ENCODE measurements at places on chromosomes 2 and 18. TPM values are rescaled to one million over a fixed set of nuclear protein-coding genes. Genes with fewer than 3 reads are reported as not detected.
A peak's percentile ranks its signal among the peaks of the same experiment; 100 is the strongest.

GRCh38 chr2:29113027-29113686, 2.1 kb upstream of the CLIP4 start:
- no peaks in the 10 kb centered on the region for H3K27me3 ChIP-seq
- no peak overlapping the region for H3K27ac ChIP-seq
- H3K4me1 ChIP-seq: peaks cover 13% of the 10 kb centered on the region

The LRATD1 gene
- 112 TPM for total RNA-seq

DNA sequence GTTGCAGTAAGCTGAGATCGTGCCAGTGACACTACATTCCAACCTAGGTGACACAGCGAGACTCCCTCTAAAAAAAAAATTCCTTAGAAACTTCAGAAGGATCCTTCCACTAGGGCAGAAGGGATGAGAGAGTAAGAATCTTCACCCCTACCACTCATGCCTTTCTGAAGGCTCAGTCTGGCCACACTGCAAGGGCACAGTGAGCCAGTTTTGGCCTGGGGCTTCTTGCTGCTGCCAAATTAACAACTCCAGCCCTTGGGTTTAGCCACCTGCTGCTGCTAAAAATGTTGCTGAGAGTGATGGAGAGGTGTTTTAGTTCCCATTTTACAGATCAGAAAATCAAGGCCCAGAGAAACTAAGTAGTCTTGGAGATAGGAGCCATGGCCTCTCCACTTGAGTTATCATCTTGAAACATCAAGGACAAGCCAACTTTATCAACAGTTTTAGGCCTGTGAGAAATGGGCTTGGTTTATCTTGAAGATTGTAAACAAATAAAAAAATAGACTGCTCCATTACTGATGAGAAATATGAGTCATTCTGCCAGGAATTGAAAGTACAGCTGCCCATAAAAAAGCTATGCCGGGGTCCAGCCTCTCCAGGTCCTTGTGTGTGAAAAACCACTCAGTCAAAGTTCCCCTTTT, 31.9 kb upstream of the CASP8 start:
- no peak overlapping the region for H3K4me3 ChIP-seq
- no peak for DNase-seq
- H3K27ac ChIP-seq: peak overlapping the region; percentile 52
- no peaks in the 10 kb centered on the region for H3K27me3 ChIP-seq

DNA sequence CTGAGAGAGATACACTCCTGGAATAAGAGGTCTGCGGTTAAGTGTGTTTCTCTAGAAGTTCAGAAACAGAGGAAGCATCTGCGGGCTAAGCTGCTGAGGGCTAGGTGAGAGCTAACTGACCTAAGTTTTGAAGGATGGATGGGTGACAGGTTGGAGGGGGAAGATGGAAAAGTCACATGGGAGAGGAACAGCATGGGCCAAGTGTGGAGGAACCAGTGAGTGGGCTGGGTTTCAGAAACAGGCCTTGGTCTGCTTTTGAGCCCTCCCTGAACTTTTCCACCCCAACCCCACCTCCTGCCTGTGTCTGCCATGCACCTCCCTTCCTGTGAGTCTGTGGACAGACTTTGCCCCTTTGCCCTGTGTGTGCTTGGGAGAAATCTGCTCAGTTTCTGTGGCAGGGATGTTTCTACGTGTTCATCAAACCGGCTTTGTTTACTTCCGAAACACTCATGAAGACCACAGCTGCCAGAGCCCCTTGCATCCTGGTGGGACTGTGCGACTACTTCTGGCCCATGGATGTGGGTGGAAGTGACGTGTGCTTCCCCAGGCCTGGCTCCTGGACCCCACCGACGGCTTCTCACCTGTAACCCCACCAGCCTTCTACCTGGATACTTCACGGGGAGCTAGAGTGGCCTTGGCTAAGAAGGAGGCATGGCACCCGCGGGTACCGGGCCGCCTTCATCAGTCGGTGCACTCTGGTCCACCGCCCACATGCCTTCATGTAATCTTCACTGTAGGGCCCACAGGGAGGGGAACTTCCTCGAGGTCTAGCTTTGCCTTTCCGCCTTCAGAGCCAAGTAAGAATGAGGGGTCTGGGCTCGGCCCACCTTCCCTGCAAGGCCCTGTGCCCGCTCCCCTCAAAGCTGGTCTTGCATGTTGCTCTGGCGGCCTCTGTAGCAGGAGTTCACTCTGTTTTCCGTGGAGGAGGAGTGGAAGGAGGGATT, 1.4 kb upstream of the HPCAL1 start:
- H3K4me1 ChIP-seq: peaks cover 18% of the 10 kb centered on the region
- no peaks in the 10 kb centered on the region for H3K36me3 ChIP-seq
- DNase-seq: peak; percentile 47
- H3K4me3 ChIP-seq: no peak overlapping the region
- H3K27ac ChIP-seq: peak overlapping the region; percentile 93

The GCG gene
- total RNA-seq: 17.6 TPM

The IL1RL1 gene
- total RNA-seq: 4.9 TPM

The DES gene
- 1,891 TPM for total RNA-seq

The GPR35 gene
- total RNA-seq: 91.1 TPM
